ENCODE measurements at places on chromosomes 16 and 17.

- no peak for DNase-seq
These were observed 3.7 kb downstream of the PFN1 start for GRCh38 chr17:4944554-4945175.

GRCh38 chr16:64434526-64435069 is 687.3 kb downstream of the CDH11 start:
- no peak for DNase-seq

- DNase-seq, result no peak
These were observed 981 bp upstream of the CD300H start for GRCh38 chr17:74568106-74568873.

DNA sequence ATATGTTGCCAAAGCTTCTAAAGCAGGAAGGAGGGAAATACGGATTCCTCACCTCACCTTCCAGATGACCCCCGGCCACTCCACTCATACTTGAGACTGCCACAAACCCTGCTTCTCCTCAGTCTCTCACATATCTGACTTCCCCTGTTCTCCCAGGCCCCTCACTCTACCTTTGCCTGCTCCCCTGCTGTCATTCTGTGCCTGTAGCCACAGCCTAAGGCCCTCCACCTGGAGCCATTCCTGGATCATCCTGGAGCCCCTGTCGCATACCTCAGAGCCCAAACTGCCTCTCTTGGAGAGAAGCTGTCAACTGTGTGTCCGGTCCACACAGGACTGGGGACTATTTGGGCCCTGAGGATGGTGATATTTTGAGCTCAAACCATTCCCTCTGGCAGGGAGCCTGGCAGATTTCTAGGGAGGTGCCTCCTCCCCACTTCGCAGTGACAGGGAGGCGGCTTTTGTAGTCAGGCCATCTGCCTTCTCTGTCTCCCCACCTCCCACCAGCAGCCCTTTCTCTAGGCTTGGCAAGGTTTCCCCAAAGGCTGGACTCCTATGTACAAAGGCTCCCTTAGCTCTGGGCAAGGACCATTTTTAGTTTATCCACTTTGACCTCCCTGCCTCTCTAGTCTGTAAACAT is 2.3 kb upstream of the MED24 start:
- no peak for DNase-seq

DNA sequence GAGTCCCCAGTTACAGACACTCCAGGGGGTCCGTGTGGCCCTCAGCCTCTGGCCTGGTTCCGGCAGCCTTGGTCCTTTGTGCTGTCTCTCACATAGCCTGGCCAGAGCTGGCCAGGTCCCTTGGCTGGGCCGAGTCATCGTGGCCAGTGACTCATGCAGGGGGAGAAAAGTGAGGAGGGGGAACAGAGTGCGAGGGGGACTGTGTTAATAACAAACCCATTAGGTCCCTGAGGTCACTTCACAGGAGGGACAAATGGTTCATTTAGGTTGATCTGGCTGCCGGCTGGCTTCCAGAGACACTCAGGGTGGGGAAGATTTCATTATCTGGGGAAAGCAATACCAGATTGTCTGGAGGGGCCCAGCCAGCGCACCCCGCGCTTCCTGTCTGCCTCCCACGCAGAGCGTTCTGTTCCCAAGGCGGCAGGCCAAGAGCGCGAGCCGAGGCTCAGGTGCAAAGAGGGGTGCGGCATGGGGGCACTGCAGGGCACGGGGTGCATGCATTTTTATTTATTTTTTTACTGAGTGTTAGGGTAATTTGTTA is 223.1 kb downstream of the SEC14L1 start:
- DNase-seq, result no peak

All from T-helper 22 cell (primary cell).